ENCODE measurements at places on chromosomes 16 and 17. TPM values are rescaled to one million over a fixed set of nuclear protein-coding genes. Genes with fewer than 3 reads are reported as not detected.
A peak's percentile ranks its signal among the peaks of the same experiment; 100 is the strongest.

- peak overlapping the region; percentile 47 for H3K4me3 ChIP-seq
- H3K27ac ChIP-seq, result no peak overlapping the region
- peaks cover 4% of the 10 kb centered on the region for H3K4me1 ChIP-seq
These were observed 6.2 kb downstream of the MPP2 start for GRCh38 chr17:43900858-43901754.

- no peak overlapping the region for H3K4me3 ChIP-seq
- DNase-seq, result no peak
- no peaks in the 10 kb centered on the region for H3K27me3 ChIP-seq
- no peaks in the 10 kb centered on the region for H3K36me3 ChIP-seq
- H3K4me1 ChIP-seq, result peaks cover 21% of the 10 kb centered on the region
These were observed 44.9 kb upstream of the CAPN15 start for GRCh38 chr16:482468-483185.

- H3K27me3 ChIP-seq, result peaks cover 75% of the 10 kb centered on the region
- H3K27ac ChIP-seq, result no peak within 1 kb of the TSS
- peak within 1 kb of the TSS; percentile 40 for H3K4me3 ChIP-seq
These were observed at the start of gene SOX9 for GRCh38 chr17:72120642-72121163. Gene SOX9 (plus strand): TSS chr17:72121020. CDS start chr17:72121392, 372 bp downstream.

DNA sequence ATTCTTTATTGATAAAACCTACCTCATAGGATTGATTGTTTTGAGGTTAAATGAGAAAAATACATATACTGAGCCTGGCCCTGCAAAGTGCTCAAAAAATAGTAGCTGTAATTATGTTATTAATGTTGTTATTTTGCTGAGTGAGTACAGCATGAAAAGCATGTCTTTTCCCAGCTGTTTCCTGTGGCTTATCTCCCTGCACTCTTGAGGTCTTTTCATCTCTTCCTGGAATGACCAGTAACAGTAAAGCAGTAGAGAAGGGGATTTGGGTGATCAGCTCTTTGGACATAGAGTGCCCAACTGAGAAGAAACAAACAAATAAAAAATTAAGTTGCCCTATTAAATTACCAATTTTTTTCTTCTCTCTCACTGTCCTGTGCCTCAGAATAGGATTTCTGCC lies 53.7 kb downstream of the NFAT5 start:
- H3K27me3 ChIP-seq, result no peaks in the 10 kb centered on the region
- peak; percentile 43 for DNase-seq
- no peak overlapping the region for H3K4me3 ChIP-seq
- no peaks in the 10 kb centered on the region for H3K36me3 ChIP-seq
- H3K27ac ChIP-seq, result peak overlapping the region; percentile 22
- peaks cover 17% of the 10 kb centered on the region for H3K4me1 ChIP-seq

- no peak for DNase-seq
- H3K27ac ChIP-seq, result no peak overlapping the region
- no peaks in the 10 kb centered on the region for H3K27me3 ChIP-seq
These were observed 80.1 kb downstream of the VAT1L start for GRCh38 chr16:77868478-77868877.

GRCh38 chr17:69762359-69762758 lies 312.7 kb upstream of the KCNJ16 start:
- DNase-seq, result no peak
- no peak overlapping the region for H3K27ac ChIP-seq
- H3K4me3 ChIP-seq, result no peak overlapping the region
- H3K27me3 ChIP-seq, result no peaks in the 10 kb centered on the region

DNA sequence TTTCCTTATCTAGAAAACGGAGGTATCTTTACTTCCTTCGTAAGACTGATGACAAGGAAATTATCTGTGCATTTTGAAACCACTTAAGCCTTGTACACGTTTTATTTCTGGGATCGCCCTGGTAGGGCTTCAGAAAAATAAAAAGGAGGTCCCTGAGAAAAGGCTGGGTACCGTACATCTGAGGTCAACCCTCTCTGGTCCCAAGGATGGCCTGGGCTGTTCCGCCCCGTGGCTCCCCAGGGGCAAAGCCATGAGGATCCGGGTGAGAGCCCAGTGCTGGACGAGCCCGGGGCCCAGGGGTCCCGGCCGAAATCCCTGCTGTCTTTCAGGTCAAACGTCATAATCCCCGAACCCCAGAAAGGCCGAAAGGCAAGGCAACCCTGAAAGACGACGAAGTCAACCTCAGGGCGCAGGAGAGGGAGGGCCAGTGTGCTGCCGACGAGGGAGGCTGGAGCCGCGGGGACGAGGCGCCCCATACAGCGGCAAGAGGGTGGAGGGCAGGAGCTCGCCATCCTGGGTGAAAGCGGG lies 656 bp upstream of the FUS start:
- peak overlapping the region; percentile 94 for H3K4me3 ChIP-seq
- peak overlapping the region; percentile 98 for H3K27ac ChIP-seq
- no peaks in the 10 kb centered on the region for H3K27me3 ChIP-seq
- H3K36me3 ChIP-seq, result peaks cover 19% of the 10 kb centered on the region
- H3K4me1 ChIP-seq, result peaks cover 16% of the 10 kb centered on the region
- no peak for DNase-seq

DNA sequence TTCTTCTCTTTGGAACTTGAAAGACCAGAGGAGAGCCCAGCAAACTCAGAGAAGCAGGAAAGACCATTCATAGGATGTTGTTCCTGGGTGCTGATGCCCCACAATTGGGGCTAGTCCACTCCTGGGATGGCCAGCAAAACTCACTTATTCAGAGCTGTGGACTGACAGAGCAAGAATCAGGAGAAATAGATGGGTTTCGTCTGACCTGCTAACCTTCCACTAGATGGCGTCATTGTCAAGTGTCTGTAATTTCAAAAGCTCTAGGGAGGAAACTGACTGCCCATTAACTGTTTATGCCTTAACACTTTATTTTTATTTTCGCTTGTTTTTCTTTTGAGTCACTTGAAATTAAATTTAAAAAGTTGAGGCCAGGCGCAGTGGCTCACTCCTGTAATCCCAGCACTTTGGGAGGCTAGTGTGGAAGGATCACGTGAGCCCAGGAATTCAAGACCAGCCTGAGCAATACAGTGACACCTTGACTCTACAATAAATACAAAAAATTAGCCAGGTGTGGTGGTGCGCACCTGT lies 28.7 kb upstream of the MILR1 start:
- H3K4me1 ChIP-seq, result no peaks in the 10 kb centered on the region
- H3K27ac ChIP-seq, result no peak overlapping the region
- peak; percentile 88 for DNase-seq

DNA sequence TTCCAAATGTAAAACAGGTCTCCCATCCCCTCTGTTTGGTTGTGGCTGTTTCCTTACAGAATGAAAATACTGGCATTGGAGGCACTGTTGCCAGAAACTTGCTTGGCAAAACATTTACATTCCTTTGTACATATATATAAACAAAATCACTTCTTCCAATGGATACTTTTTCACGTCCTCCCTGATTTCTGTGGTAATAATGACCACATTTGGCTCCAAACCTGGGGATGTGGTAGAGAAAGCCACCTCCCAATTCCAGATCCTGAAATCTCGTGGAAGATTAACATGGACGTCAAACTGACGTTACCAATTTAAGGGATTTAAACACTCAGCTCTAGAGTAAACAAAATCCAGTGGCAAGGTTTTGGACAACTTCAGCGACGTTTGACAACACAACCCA lies 370.8 kb upstream of the ZFHX3 start:
- DNase-seq, result peak; percentile 2
- H3K27me3 ChIP-seq, result no peaks in the 10 kb centered on the region
- no peak overlapping the region for H3K4me3 ChIP-seq

DNA sequence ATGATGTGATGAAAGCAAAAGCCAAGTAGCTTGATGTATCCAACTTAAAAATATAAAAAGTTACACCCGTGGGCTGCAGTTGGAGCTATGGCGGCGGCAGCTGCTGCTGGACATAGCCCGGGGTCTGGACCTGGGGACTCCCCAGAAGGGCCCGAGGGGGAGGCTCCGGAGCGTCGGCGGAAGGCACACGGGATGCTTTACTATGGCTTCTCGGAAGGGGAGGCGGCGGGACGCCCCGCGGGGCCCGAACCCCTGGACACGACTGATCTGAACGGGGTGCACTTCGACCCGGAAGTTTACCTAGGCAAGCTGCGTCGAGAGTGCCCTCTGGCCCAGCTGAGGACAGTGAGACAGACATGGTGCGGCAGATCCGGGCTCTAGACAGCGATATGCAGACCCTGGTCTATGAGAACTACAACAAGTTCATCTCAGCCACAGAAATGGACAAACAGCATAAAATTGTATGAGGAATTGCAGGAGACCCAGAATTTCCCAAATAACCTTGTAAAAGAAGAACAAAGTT lies 109.5 kb upstream of the EEF2KMT start:
- H3K27me3 ChIP-seq, result no peaks in the 10 kb centered on the region
- H3K4me1 ChIP-seq, result no peaks in the 10 kb centered on the region
- no peak overlapping the region for H3K4me3 ChIP-seq
- H3K27ac ChIP-seq, result no peak overlapping the region

DNA sequence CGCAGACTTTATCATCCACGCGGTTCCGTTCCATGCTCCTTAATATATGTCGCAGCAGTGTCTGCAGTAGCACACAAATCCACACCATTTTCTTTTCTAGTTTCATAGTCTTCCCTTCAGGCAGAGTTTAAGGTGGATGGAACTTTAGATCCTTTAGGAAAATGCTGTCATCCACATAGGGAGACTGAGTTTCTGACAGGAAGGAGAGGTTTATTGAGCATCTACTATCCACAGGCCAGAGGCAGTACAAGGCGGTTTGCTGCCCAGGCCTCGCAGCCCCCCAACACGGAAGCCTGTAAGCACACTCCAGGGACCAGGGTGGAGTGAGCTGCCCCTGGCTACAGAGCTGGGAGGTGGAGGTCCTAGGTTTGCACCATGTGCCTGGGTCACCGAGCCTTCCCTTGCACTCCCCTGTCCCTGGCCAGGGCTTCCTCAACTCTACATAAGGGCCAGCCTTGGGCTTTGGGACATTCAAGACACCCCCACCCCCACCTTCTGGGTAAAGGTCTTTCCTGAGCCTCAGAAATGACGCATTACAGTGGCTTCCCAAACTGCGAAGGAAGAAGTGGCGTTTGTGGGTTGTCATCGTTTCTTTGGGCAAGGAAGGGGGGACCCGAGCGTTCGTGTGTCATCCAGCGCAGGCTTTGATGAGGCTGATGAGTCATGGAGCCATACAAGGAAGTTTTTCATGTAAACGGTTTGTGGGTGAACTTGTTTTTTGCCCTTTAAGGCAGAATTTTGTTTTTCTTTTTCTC lies 146.5 kb upstream of the PLCG2 start:
- H3K27me3 ChIP-seq, result no peaks in the 10 kb centered on the region
- no peaks in the 10 kb centered on the region for H3K36me3 ChIP-seq
- no peak for DNase-seq
- no peak overlapping the region for H3K4me3 ChIP-seq
- peaks cover 57% of the 10 kb centered on the region for H3K4me1 ChIP-seq

- no peak for DNase-seq
- no peaks in the 10 kb centered on the region for H3K27me3 ChIP-seq
- H3K36me3 ChIP-seq, result no peaks in the 10 kb centered on the region
- H3K27ac ChIP-seq, result no peak overlapping the region
These were observed 2.3 kb downstream of the CASKIN2 start for GRCh38 chr17:75512926-75513640.

DNA sequence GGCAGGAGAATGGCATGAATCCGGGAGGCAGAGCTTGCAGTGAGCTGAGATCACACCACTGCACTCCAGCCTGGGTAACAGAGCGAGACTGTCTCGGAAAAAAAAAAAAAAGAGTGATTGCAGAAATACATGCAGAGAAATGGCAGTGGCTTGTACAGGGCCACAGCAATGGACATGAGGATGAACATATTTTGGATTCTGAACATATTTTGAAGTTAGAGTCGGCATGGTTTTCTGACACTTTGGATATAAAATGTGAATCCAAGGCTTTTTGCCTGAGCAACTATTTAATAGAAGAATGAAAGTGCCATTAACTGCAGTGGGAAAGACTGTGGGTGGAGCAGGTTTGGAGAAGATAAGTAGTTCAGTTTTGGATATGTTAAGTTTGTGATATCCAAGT lies 35.8 kb downstream of the CPD start:
- no peaks in the 10 kb centered on the region for H3K36me3 ChIP-seq
- no peak overlapping the region for H3K4me3 ChIP-seq
- no peak overlapping the region for H3K27ac ChIP-seq
- no peak for DNase-seq
- H3K27me3 ChIP-seq, result no peaks in the 10 kb centered on the region
- no peaks in the 10 kb centered on the region for H3K4me1 ChIP-seq

- H3K27me3 ChIP-seq, result no peaks in the 10 kb centered on the region
- no peaks in the 10 kb centered on the region for H3K4me1 ChIP-seq
- no peak for DNase-seq
- H3K36me3 ChIP-seq, result no peaks in the 10 kb centered on the region
These were observed 117.1 kb upstream of the ZNF750 start for GRCh38 chr17:82956726-82957468.

GRCh38 chr17:79778504-79779083 lies 646 bp downstream of the CBX2 start:
- peak; percentile 58 for DNase-seq
- H3K4me3 ChIP-seq, result peak overlapping the region; percentile 93
- peak overlapping the region; percentile 38 for H3K27ac ChIP-seq
- H3K4me1 ChIP-seq, result peaks cover 7% of the 10 kb centered on the region
- no peaks in the 10 kb centered on the region for H3K36me3 ChIP-seq

- H3K27me3 ChIP-seq, result no peaks in the 10 kb centered on the region
- DNase-seq, result no peak
- no peak overlapping the region for H3K27ac ChIP-seq
- H3K36me3 ChIP-seq, result no peaks in the 10 kb centered on the region
- H3K4me3 ChIP-seq, result no peak overlapping the region
These were observed 17.4 kb upstream of the MYO15B start for GRCh38 chr17:75570034-75570676.

GRCh38 chr16:84927621-84928591 lies 83.4 kb downstream of the ZDHHC7 start:
- H3K36me3 ChIP-seq, result no peaks in the 10 kb centered on the region
- peaks cover 13% of the 10 kb centered on the region for H3K4me1 ChIP-seq
- no peak overlapping the region for H3K4me3 ChIP-seq
- no peak overlapping the region for H3K27ac ChIP-seq
- DNase-seq, result no peak
- no peaks in the 10 kb centered on the region for H3K27me3 ChIP-seq

DNA sequence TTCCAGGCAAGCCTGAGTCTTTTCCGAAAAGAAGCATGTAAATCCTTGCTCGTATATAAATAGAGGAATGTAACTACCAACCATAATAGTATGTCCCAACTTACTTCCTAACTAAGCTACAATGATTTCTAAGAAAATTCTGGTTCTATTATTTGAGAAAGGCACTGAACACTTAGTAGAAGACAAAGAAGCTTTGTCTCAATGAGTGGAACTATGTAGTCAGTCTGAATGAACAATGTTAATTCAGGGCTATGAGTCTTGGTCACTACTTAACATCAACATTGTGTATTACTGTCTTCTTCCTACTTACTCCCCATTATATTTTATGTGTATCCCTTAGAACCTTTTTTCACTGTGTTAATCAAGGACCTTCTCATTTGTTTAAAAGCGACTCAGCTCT lies 206.0 kb downstream of the CYB561 start:
- no peak overlapping the region for H3K27ac ChIP-seq
- H3K4me1 ChIP-seq, result no peaks in the 10 kb centered on the region
- H3K36me3 ChIP-seq, result peaks cover 22% of the 10 kb centered on the region
- no peaks in the 10 kb centered on the region for H3K27me3 ChIP-seq
- H3K4me3 ChIP-seq, result no peak overlapping the region

APOBR gene
- total RNA-seq, result not detected

NOD2 gene
- not detected for total RNA-seq

PRSS33 gene
- total RNA-seq, result not detected

ABCC6 gene
- 4.8 TPM for total RNA-seq

CLEC19A gene
- not detected for total RNA-seq

KRTAP4-6 gene
- total RNA-seq, result not detected

ZP2 gene
- not detected for total RNA-seq

HEATR9 gene
- not detected for total RNA-seq

NDRG4 gene
- 62.3 TPM for total RNA-seq

TEX19 gene
- 0.51 TPM for total RNA-seq

TEX14 gene
- 0.25 TPM for total RNA-seq

PCGF2 gene
- total RNA-seq, result 21.7 TPM

TEKT5 gene
- total RNA-seq, result 0.99 TPM

PLK1 gene
- total RNA-seq, result 93.3 TPM

HSF4 gene
- total RNA-seq, result 0.63 TPM

All from cardiac muscle cell (in vitro differentiated cells and primary cell).